Stimulated activated CD4-positive, alpha-beta T cell treated with anti-CD3 and anti-CD28 coated beads, Interleukin-2, amount 100 ng/mL, for 24 hours (primary cell): ENCODE measurements at places on chromosomes 5 and 9.

- DNase-seq: no peak
Observed at GRCh38 chr5:30405821-30406220, 787.7 kb upstream of the CDH6 start.

DNA sequence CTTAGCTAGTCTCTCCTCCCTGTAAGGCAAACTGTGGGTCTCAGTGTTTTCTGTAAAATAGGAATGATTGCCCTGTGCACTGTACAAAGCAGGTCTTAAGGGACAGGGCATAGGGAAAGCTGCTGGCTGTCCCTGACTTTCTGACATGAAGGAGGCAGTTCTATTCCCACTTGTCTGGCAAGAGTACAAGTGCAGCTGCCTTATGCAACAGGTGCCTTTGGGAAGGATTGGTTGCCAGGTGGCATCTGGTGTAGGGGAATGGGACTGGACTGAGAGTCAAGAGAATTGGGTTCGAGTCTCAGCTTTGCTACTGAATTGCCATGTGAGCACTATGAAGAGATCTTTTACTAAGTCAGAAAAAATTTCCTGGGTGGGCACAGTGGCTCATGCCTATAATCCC lies 10.0 kb downstream of the BSPRY start:
- no peak for DNase-seq

GRCh38 chr5:3590161-3590966 lies 5.3 kb upstream of the IRX1 start:
- DNase-seq: no peak

- DNase-seq: no peak
Observed at GRCh38 chr5:137412136-137412535, 87.0 kb downstream of the SPOCK1 start.

GRCh38 chr5:34791761-34792244 lies 47.2 kb upstream of the TTC23L start:
- DNase-seq: no peak
